ENCODE measurements at places on chromosomes 11 and 22.

DNA sequence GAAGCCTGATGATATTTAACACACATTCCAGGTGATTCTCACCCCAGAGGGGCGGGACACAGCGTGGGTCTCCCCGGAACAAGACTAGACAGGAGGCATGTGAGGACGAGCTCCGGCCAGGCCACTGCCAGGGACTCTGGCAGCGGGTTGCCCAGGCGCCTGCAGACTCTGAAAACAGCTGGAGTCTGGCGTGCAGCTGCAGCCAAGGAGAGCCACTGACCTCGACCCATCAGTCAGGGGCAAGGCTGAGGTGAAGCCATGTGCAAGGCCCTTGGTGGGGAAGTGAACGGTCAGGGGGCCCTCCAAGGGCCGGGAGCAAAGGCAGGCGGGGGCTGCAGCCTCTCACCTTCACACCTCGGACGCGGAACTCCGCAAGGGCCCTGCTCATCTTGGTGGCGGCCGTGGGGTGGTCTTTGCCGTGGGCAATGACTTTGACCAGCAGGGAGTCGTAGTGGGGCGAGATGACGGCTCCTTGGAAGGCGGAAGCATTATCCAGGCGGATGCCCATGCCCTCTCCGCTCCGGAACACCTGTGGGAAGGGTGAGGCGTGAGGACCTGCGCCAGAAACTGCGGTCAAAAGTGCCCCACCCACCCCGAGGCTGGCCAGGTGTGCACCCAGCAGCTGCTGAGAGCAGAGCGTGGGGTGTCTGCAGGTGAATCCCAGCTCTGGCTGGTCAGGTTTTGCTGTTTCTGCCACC, 6.7 kb downstream of the LRFN4 start:
- DNase-seq = no peak

- DNase-seq = no peak
Observed at GRCh38 chr11:108135845-108136544, 14.6 kb downstream of the ACAT1 start.

GRCh38 chr11:28525636-28526405, 417.6 kb downstream of the METTL15 start:
- no peak for DNase-seq

GRCh38 chr11:73510877-73511276, 87.0 kb downstream of the FAM168A start:
- DNase-seq = no peak

GRCh38 chr11:45473341-45473895, 187.3 kb upstream of the SYT13 start:
- no peak for DNase-seq

DNA sequence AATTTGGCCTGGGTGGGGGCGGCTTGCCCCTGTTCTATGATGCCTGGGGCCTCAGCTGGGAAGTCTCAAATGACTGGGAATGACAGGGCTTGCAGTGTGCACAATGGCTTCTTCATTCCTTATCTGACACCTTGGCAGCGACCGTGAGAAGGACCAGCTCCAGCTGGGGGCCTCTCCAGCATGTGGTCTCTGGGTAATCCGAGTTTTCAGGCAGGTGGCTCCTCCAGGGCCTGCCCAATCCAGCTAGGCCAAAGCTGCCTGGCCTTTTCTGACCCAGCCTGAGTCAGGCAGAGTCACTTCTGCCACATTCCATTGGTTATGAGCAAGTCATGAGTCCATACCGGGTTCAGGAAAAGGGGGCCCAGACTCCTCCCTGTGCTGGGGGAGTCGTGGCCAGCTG, 646.0 kb downstream of the OPCML start:
- DNase-seq = no peak

- no peak for DNase-seq
Observed at GRCh38 chr11:68504432-68505066, 44.0 kb downstream of the PPP6R3 start.

GRCh38 chr11:127825183-127825582, 762.2 kb downstream of the ETS1 start:
- no peak for DNase-seq

GRCh38 chr11:73480677-73481076, 104.5 kb downstream of the RELT start:
- DNase-seq = no peak

DNA sequence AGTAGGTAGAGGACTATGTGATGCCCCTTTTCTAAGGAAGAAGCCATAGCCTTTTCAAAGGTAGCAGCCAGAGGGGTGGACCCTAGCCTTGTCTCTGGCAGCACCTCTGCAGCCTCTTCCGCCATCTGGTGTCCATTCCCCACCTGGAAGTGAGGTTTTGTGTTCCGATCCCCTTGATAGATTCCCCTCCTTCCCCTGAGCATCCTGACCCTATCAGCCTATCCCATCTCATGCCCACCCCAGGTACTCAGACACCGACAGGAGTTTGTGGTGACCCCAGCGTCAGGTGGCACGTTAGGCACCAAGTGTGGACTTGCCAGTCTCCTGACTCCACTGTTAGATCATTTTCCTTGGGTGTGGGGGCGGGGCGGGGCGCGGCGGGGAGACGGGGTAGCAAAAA, 398 bp upstream of the FAM89B start:
- DNase-seq = no peak

- DNase-seq = no peak
Observed at GRCh38 chr11:125662689-125663088, 18.0 kb downstream of the ACRV1 start.

- no peak for DNase-seq
Observed at GRCh38 chr11:131917634-131918384, 547.4 kb downstream of the NTM start.

DNA sequence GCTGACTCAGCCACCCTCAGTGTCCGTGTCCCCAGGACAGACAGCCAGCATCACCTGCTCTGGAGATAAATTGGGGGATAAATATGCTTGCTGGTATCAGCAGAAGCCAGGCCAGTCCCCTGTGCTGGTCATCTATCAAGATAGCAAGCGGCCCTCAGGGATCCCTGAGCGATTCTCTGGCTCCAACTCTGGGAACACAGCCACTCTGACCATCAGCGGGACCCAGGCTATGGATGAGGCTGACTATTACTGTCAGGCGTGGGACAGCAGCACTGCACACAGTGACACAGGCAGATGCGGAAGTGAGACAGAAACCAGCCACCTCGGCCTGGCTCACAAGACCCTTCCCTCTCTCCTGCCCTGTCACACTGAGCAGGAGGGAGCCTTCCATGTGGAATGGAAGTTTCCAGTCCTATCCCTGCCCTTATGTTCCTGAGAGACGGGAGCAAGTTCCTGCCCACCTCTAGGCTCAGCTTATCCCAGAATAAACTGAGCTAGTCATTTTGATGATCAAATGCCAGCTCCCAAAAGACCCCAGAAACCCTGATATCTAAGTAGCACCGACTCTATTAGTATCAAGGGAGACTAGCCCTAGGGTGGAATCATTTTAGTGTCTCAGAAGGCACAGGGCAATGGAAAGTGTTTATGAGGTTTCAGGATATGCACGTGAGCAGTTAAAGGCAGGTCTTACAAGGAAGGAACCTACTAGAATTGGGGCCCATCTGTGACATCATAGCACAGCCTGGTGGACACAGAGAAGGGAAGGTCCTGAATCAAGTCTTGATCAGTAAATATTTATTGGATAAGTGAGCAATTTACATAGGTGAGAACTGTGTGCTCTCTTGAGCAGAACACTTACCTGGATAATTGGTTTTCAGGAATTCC, 6.3 kb upstream of the IGLL5 start:
- DNase-seq = no peak

DNA sequence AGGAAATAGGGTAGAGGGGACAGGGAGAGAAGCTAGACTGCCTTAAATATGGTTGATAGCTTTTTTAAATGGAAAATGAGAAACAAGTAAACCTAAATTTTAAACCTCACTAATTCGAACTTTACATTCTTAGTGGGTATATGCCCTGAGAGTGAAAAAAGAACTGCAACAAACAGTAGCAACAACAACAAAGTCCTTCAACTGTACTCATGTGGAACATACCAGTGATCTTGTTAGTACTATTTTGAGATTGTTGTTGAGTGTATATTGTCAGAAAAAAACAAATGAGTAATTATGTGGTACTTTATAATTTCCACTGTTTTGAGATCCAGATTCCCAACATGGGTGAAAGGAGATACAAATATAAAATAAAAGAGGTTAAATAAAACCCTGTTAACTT, 88.9 kb upstream of the TNRC6B start:
- no peak for DNase-seq

GRCh38 chr11:110050201-110050506, 43.0 kb upstream of the ZC3H12C start:
- no peak for DNase-seq

DNA sequence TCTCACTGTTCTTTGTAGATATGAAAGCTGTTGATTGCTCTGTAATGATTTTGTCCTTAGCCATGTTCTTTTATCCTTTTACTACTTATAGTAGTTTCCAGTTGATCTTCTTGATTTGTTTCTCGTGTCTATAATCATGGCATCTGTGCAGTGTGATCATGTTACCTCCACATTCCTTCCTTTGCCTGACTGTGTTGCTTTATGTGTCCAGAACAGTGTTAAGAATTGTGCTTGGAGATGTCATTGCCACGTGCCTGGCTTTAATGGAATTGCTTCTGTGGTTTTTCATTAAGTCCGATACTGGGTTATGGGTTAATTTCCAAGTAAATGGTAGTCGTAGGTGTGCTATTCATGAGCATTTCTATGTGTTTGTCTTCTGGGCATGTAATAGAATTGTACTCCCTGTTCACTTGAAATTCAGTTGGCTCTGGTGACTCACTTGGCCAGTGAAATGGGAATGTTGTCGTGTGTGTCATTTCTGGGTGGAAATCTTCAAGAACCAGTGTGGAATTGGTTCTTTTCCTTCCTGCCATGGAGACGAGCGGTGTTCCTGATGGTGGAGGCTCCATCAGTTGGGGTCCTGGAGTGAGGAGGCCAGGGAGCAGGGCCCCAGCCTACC, 6.8 kb downstream of the GTSE1 start:
- DNase-seq = no peak

DNA sequence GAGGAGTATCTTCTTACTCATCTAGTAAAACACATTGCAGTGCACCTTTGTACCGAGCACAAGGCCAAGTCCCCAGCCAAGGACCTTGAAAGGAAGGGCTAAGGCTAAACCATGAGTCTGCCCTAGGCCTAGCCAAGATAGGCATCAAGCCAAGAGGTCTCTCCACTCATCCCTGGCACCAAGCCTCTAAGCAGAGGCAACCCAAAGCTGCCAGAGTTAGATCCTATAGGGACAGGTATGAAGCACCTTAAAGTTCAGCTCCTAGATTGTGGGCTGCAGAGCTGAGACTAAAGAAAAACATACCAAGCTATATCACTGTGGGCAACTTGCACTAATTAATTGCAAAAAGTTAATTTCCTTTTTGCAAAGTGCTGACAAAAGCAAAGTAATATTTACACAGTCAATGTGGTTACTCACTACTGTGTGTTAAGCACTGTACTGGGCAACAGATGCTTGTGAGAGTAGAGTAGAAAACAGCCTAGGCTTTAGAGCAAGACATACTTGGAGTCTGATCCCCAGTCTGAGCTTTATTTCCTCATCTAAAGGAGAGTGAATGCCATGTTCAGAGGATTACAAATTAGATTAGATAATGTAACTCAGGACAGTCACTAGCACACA, 7.2 kb downstream of the COA4 start:
- no peak for DNase-seq

- no peak for DNase-seq
Observed at GRCh38 chr11:43567396-43567975, 113.1 kb upstream of the HSD17B12 start.

GRCh38 chr11:91932151-91932821, 292.3 kb upstream of the FAT3 start:
- DNase-seq = no peak

- DNase-seq = no peak
Observed at GRCh38 chr11:1853376-1854131, 670 bp downstream of the LSP1 start.

- DNase-seq = no peak
Observed at GRCh38 chr11:61710019-61710418, 29.8 kb downstream of the DAGLA start.

GRCh38 chr22:30426388-30427353, 1.1 kb downstream of the MTFP1 start:
- DNase-seq = peak; percentile 82

DNA sequence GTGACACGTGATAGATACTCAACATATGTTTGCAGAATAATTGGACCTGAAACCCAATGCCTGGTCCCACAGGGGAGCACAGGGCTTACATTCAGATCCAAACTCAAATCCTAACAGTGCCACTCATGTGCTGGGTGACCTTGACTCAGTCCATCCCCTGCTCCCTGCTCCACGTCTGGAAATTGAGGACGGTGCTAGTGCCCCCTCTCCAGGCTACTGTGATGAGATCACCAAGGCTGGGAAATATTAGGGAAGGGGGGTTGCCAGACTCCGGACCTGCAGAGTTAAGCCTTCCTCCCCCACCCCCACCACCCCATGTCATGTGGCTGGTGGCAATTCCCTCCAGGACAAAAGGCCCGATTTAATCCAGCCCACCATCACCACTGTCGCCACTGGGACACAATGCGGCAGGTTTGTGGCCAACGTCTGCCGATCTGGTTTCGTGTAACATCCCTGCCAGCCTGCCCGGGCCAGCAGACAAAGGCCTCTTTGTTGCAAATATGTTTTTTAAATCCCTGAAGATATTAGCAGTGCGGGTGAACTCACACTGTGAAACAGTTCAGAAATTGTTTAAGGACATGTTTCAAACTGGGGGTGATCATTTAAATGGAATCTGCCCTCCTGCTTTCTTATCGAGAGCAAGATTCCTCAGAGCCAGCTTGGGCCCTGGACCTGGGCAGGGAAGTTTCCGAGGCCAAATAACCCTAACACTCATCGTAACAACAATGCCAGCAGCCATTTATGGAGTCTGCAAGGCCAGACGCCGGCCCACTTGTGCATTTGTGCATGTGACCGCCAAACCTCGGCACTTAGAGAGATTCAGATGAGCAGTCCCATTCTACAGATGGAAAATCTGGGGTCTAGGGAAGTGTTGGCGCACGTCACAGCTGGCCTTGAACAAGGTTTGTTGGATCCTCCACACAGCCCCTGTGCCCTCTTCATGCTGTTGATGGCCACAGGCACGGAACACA, 19.6 kb upstream of the MN1 start:
- no peak for DNase-seq

DNA sequence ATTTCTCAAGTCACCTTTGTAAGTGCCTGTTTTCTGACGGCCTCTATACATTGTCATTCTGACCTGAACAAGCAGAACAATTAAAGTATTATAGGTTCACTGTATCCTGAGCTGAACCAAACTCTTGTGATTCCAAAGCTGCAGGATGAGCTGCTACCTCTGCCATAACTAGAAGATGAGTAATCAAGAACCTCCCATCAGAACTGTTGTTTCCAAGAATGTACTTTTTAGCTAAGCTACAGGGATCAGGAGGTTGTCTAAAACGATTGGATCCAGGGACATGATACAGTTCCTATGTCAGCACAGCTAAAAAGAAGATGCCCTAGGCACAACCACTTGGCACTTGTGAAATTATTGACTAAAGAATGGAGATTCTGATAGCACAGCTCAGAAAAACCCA, 288.4 kb upstream of the CCDC90B start:
- no peak for DNase-seq

Measured in activated T-cell treated with anti-CD3 and anti-CD28 coated beads for 48 hours (primary cell).